ENCODE measurements at places on chromosomes 6 and 20.
A peak's percentile ranks its signal among the peaks of the same experiment; 100 is the strongest.

GRCh38 chr6:125124049-125124669 is 29.4 kb upstream of the TPD52L1 start:
- DNase-seq = no peak

- no peak for DNase-seq
Observed at GRCh38 chr6:108566406-108566805, 5.7 kb downstream of the FOXO3 start.

DNA sequence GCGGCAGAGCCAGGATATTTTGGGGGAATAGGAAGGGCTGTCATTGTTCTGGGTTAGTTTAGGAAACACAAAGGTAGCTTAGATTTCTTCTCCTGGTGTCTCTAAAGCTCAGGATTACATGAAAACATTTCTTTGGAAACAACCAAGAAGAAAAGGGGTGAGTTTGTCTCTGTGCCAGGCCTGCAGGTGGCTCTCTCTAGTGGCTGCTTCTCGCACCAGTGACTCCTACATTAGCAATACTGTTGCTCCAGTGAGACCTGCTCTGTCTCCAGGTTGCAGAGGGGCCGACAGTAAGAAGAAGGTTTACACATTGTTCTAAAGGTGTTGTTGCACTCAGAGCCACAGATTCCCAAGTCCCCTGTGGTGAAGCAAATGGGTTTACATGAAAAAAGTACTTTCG is 104.6 kb upstream of the GLP1R start:
- no peak for DNase-seq

GRCh38 chr6:141097471-141097870 is 1035.3 kb upstream of the GJE1 start:
- DNase-seq = no peak

DNA sequence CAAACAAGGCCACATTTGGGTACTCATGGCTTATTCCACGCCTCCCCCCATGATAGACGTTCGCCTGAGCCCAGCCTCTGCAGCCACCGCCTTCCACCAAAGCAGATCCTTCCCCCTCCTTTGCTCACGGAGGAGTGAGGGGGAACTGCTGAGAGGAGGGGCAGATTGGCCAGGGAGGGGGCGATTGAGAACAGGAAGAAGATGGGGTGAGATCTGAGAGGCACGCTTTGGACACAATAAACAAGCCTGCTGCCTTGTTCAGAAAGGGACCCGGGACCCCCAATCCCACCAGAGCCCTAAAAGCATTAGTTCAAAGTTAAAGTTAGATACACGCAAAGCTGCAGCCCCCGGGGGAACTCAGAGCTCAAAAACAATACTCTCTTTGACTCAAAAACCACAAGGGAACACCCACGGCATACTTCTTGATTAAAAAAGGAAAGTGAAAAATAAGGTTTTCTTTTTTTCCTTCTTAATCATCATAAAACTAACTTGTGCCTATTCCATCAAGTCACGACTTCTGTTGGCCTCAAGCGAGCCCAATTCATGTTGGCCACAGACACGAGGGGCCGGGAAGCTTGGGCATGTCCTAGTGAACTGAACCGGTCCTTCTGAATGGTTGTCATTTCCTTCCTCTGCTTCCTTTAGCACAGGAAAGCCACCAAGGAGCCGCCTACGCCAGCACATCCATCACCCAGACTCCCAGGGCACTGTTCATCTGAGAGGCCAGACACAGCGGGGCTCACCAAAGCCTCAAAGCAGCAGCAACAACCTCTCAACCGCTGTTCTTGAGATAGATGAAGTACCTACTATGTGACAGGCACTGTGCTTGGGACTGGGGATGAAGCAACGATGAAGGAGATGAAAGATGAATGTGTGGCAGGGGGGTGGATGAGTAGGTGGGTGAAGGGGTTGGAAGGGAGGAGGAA is 44.7 kb downstream of the NFATC2 start:
- no peak for DNase-seq

GRCh38 chr6:140073456-140073855 is 699.0 kb upstream of the CITED2 start:
- DNase-seq = no peak

GRCh38 chr6:111238464-111239119 is 151.3 kb downstream of the SLC16A10 start:
- DNase-seq = no peak

DNA sequence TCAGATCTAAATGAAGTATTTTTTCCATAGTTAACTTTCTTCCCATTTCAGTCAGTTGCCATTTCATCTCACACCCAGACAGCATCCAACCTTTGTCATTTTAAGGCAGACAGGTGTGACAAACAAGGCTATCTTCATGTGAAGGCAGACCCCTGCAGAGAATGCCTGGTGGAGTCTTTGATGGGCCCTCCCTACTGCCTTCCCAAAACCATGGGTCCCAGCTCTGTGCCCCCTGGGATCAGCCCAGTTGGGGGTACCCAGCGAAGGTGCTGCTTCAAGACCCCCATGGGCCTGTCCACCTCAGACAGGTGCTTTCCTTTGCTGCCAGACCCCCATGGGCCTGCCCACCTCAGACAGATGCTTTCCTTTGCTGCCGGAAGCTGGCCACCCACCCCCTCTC is 28.3 kb upstream of the ID1 start:
- DNase-seq = no peak

DNA sequence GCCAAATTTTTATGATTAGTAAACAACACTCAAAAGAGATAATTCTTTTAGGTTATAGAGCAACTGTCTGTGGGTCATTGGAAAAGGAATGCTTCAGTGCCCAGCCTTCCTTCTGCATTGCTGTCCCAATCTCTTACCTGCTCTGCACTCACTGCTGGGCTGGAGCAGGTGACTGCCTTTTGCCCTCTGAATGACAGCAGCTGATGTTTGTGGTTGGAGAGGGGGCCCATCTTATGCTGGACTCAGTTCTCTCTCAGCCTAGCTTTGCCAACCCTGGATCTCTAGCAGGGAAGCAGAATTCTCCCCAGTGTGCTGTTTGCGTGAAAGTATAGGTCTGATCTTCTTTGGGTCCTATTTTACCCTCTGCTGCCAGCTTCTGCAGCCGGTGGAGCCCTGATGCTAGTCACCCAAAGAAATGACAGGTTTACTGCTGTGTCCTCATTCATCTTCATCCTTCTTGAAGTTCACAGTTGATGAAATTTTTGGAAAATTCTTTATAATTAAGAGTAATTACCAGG is 193.5 kb downstream of the ARID1B start:
- DNase-seq = no peak

DNA sequence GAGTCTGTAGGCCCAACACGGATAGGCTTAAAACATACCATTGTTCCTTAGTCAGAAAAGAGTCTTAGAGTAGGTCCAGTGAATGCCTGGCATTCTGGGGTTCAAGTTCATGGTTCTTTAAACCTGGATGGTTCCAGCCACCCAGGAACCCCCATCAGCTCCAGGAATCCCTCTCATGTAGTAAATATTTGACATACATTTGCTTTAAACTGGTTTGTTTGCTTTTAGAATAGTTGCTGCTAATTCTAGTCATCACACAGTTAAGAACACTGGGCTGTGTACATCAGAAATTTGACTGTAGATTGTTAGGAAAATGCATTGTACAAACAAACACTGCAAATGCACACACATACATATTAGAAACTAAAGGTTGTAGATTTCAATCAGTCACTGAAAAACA is 30.6 kb upstream of the PBOV1 start:
- no peak for DNase-seq

DNA sequence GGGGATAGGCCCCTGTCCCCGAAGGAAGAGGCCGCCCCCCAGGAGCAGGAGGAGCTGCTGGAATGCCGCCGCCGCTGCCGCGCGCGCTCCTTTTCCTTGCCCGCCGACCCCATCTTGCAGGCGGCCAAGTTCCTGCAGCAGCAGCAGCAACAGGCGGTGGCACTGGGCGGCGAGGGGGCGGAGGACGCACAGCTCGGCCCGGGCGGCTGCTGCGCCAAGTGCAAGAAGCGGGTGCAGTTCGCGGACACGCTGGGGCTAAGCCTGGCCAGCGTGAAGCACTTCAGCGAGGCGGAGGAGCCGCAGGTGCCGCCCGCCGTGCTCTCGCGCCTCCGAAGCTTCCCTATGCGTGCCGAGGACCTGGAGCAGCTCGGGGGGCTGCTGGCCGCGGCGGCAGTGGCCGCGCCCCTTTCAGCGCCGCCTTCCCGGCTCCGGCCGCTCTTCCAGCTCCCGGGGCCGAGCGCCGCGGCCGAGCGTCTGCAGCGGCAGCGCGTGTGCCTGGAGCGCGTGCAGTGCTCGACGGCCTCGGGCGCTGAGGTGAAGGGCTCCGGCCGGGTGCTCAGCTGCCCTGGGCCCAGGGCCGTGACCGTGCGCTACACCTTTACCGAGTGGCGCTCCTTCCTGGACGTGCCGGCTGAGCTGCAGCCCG is 630 bp downstream of the PPP1R3G start:
- peak; percentile 7 for DNase-seq

DNA sequence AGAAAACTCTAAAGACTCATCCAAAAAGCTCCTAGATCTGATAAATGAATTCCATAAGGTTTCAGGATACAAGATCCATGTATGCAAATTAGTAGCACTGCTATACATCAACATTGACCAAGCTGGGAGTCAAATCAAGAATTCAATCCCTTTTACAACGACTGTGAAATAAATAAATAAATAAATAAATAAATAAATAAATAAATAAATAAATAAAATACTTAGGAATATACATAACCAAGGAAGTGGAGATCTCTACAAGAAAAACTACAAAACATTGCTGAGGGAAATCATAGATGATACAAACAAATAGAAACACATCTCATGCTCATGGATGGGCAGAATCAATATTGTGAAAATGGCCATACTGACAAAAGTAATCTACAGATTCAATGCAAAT is 132.0 kb upstream of the NRSN1 start:
- DNase-seq = no peak

DNA sequence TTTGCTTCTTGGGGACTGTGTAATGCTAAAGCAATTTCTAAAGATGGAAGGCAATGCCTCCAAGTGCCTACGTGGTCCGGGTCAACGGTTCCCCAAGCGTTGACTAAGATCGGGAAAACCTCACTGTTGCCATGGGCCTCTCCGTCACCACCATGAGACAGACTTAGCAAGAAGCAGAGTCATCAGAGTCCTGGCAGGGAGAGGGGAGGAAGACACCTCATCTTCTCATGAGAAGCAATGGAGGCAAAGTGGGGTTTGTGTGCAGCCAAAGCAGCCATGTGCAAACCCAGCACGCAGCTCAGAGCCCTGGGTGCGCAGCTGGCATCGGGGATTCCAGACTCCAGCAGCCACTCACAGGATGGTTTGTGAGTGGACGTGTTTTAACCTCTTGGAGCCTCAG is 111.4 kb downstream of the SYNDIG1 start:
- DNase-seq = no peak

GRCh38 chr6:102474041-102474807 is 1080.7 kb downstream of the GRIK2 start:
- DNase-seq = no peak

- no peak for DNase-seq
Observed at GRCh38 chr6:41644297-41644879, 6.1 kb downstream of the MDFI start.

GRCh38 chr20:37837924-37838323 is 65.0 kb upstream of the VSTM2L start:
- DNase-seq = no peak

DNA sequence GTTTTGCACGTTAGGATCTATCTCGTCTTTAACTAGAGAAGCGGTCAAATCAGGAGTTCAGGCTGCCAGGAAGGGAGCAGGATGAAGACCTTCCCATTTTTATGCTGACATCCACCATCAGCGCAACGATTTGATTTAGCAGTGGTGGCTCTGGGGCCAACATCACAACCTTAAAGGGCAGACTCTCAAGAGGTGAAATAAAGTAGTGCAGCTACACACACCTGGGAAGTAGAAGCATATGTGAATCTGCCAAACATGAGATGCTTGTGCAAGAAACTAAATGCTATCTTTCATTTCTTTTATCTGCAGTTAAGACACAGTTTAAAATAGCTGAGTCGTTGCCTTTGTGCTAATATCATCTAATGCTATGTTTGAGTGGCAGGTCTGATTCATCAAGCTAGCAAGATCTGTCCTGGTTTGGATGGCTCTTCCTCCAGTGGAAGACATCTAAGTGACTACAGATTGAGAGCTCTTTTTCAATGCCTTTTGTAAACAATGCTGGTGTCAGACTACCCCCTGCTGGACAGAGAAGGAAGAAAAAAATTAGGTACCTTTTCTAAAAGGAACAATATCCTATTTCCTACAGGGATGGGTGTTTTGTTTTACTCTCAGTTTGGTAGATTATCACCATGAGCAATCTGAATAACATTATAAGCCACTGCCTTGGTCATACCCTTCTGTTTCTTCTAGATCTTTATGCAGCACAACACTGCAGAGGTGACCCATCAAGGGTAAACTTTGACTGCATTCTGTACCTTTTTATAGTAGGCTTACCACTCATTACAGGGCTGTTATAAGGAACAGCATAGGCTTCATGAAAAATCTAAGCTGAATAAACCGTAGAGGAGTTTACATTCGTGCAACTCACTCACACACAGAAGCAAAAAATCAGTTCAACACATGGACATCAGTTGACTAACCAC is 171.6 kb upstream of the FBXL4 start:
- DNase-seq = peak; percentile 42

DNA sequence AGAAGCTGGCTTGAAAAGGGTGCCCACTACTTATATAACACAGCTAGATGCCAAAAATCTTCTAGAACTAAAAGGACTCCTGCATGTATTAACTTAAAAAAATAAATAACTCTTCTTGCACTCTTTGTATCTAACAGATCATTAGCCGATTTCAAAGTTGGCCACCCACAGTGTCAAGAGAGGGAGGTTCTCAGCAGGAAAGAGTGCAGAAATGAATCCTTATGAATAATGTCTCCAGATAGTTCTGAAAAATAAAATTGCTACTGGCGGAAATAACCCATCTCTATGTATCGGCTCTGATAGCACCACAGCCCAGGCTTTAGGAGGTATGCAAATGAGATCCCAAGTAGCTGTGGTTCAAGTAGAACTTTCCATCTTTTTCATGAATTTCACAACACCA is 232.7 kb downstream of the PHF3 start:
- no peak for DNase-seq

GRCh38 chr6:143000811-143001210 is 55.8 kb upstream of the HIVEP2 start:
- DNase-seq = no peak

DNA sequence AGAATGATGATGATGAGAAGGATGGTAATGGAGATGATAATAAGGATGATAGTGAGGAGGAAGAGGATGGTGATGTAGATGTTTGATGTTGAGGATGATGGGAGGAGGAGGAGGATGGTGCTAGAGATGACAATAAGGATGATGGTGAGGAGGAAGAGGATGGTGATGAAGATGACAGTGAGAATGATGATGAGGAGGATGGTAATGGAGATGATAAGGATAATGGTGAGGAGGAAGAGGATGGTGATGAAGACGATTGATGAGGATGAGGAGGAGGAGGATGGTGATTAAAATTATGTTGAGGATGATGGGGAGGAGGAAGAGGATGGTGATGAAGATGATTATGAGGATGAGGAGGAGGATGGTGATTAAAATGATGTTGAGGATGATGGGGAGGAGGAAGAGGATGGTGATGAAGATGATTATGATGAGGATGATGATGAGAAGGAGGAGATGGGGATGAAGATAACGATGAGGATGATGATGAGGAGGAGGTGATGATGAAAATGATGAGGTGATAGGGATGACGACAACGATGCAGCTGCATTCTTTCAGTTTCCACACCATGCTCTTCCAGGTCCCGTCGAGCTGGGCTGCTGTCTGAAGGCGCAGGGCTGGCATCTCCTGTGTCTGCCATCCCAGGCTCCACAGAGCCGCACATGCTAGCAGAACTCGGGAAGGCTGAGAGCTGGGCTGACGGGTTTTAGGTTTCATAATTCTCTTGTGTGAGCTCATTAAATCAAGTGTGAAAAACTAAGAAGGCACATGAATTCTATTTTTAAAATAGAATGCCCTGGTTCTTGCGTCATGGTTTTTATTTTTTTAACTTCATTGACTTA is 274.9 kb downstream of the SMOC2 start:
- DNase-seq = no peak

GRCh38 chr20:12762725-12763124 is 246.0 kb upstream of the SPTLC3 start:
- DNase-seq = no peak
